ENCODE measurements at places on chromosomes 6 and 20.

- no peak for DNase-seq
Observed at GRCh38 chr6:63904650-63905248, 269.1 kb downstream of the PHF3 start.

GRCh38 chr6:43310134-43310533, 1.5 kb upstream of the CRIP3 start:
- no peak for DNase-seq

DNA sequence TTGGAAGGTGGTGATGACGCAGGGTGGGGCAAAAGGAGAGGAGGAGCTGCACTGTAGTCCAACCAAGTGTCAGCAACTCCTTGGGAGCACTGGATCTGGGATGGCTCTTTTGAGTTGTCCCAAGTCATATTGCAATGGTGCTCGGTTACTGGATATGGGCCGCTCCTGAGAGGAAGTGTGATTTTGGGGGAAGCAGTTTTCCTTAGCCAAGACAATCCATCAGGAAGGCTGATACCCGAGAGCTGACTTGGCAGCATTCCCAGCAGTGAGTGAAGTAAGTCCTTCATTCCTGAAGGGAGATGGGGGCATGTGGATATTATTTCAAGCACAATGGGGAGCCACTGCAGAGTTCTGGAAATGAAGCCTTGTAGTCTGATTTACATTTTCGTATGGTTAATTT, 354.1 kb downstream of the RFPL4B start:
- no peak for DNase-seq

DNA sequence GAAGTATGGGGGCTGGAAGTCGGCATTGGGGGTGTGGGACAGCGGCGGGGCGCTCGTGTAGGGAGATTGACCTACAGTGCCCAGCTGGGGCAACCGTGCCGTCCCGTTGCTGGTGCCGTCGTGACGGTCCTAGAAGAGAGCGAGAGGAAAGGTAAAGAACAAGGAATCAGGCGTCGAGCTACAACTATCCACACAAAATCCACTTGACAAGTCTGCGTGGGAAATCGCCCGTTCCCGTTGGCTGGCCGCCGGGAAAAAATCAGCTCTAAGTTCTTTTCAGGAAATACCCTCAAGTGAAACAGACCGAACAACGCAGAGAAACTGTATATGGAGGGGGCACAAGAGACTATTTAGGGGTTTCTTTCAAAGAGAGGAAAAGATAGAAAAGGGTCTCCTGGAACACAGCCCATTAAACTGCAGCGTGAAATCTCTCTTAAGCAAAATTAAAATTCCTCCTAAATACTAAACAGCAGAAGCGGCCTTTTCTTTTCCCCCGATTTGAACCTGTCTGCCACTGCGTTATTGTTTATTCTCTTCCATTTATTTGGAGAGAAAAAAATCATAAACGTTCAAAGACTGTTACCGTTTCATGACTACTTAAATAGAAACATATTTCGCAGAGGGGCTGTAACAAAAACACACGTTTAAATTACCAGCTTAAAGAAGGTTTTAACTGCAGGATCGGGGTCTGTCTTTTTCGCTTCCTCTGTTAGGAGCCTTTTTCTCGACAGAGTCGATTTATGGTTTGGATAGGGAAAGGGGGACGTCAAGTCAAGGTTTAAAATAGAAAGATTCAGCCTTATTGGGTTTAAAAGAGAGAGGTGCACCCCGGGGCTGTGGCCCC, 4.4 kb downstream of the TFAP2A start:
- DNase-seq: no peak

DNA sequence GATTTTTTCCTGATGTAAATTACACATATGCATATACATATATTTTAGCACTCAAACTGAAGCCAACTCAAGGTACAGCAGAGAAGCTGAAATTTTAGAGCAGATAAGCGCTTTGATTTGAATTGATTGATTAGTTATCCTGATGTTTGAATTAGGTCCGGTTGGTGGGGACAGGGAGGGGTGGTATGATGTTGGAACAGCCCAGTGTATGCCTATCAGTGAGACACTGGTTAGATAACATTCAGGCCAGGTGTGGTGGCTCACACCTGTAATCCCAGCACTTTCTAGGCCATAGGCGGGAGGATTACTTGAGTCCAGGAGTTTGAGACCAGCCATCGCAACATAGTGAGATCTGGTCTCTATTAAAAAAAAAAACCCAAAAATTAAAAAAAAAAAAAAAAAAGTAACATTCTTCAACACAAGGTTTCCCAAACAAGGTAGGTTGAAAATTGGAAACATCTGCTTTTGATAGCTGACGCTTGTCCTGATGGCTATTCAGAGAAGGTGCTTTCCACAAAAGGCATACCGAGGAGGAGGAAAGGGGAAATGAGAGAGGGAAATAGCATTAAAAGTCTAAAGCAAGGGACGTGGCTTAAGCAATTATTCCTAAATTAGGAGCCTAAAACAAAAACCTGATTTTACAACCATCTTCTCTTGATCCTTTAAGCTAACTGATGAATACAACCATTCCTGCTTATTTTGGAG, 288.4 kb upstream of the JARID2 start:
- DNase-seq: no peak

GRCh38 chr6:47743744-47744143, 38.1 kb upstream of the OPN5 start:
- DNase-seq: no peak

- DNase-seq: no peak
Observed at GRCh38 chr6:11538819-11539468, 1.4 kb downstream of the TMEM170B start.

GRCh38 chr6:93393554-93394074, 25.7 kb downstream of the EPHA7 start:
- DNase-seq: no peak

DNA sequence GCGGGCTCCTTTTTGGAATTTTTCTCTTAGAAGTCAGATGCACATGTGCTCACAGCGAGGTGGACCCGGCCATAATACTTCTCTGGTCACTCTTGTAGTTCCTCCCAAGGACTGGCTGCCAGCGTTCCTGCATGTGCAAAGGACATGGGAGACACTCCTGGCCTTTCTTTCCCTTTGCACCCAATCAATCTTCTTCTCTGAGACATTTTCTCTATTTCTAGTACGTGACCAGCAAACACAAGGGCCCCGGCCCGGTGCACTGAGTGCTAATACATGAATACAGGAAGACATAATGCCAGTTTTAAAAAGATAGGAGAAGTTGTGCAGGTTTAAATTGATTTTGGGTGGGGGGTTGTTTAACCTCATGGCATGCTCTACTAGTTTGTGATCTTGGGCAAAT, 233.6 kb downstream of the SMOC2 start:
- DNase-seq: no peak

DNA sequence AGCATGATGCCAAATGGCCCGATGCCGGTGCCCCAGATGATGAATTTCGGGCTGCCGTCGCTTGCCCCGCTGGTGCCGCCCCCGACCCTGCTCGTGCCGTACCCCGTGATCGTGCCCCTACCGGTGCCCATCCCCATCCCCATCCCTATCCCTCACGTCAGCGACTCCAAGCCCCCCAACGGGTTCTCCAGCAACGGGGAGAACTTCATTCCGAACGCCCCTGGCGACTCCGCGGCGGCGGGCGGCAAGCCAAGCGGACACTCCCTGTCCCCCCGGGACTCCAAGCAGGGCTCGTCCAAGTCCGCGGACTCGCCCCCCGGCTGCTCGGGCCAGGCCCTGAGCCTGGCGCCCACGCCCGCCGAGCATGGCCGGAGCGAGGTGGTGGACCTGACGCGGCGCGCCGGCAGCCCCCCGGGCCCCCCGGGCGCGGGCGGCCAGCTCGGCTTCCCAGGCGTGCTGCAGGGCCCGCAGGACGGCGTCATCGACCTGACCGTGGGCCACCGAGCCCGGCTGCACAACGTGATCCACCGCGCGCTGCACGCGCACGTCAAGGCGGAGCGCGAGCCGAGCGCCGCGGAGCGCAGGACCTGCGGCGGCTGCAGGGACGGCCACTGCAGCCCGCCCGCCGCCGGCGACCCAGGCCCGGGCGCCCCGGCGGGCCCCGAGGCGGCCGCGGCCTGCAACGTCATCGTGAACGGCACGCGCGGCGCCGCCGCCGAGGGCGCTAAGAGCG, 144.6 kb downstream of the SOBP start:
- DNase-seq: no peak

GRCh38 chr6:287489-287860, 4.8 kb upstream of the DUSP22 start:
- no peak for DNase-seq

- DNase-seq: no peak
Observed at GRCh38 chr6:5471637-5472398, 210.5 kb downstream of the FARS2 start.

GRCh38 chr6:170107606-170108222, 183.2 kb downstream of the DLL1 start:
- DNase-seq: no peak

- no peak for DNase-seq
Observed at GRCh38 chr6:3789018-3789895, 37.7 kb upstream of the PXDC1 start.

- DNase-seq: no peak
Observed at GRCh38 chr6:15569035-15569995, 93.5 kb downstream of the DTNBP1 start.

- DNase-seq: no peak
Observed at GRCh38 chr6:165660857-165661663, 2.0 kb downstream of the PDE10A start.

- no peak for DNase-seq
Observed at GRCh38 chr6:4256969-4257368, 121.6 kb upstream of the ECI2 start.

DNA sequence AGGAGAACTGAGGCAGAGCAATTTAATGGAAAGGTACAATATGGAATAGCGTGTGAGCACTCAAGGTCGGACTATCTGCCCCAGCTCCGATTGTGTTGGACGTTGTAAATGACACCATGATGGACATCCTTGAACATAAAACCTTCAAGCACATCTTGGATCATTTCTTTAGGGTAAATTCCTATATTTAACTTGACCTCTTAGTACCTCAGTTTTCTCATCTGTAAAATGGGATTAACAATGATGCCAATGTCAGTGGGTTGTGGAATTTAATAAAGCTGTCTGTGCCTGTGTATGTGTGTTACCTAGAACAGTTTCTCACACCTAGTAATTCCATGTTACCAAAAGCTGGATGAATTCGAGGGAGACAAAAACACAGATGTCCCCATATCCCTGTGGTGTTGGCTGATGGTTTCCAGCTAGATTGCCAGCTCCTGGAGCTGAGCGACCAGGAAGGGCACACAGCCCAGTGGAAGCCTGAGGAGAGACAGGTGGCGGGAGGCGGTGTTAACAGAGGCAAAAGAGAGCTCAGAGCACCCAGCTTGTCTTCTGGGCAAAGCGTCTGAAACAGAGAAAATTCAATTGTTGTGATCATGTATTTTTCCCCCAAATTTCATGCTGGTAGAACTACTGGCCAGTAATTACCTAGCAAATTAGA, 32.6 kb downstream of the MDFI start:
- no peak for DNase-seq

DNA sequence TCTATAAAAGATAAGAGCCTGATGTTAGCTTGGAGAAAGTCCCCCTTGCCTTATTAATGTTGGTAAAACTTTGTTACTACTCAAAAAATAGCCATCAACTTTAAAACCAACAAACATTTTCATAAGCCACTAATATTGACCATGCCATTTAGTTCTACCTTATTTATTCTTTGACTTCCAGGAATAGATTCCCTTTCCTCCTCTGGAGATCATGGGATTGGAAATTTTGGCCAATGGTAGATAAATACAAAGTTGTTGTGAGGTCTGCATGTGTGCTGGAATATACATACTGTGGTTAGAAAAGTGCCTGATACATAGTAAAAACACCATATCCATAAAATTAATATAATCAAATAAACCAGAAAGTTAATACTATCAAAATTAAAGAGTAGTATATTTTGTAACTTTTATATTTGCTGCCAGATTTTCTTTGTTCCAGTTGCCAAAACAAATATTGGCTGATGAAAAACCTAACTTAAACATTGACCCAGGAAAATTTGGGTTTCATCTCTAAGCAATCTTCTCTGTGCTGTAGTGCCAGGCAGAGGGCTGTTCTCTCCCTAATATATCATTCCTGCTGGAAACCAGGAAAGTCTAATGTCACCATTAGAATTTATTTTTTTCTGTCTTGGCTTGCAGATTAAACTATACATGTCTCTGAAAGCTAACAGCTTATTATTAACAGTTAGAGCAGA, 169.1 kb downstream of the NKAIN2 start:
- no peak for DNase-seq

DNA sequence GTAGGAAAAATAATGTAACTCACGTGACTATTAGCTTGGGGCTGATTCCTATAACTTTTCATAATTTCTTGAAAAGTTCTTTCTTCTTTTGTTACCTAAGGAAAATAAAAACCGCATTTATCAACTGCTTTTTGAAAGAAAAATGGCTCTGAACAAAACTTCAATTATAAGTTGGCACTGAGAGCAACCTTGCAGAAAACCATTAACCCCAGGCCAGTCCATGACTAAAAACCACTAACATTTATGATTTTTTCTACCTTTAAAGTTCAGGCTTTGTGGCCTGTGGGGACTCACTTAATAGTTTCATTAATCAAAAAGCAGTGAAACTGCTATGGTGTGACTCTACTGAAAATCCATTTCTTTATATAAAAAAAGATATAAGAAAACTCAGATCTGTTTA, 69.1 kb upstream of the SAMHD1 start:
- DNase-seq: no peak

DNA sequence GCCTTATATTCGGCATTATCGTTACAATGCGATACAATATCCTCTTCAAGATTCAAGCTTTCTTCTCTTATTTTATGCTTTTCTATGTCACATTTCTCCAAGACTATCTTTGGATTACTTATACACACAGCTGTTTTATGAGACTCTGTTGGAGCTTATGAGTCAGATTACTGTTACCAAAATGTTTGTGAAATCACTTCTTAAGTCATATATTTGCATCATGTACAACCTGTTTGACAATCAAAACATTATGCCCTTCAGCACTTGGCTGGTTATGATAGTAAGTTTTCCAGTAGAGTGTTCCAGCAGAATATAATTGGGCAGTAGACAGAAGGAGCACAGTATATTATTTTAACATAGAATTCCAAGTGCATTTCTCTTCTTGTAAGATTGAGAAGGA, 35.2 kb downstream of the BMP6 start:
- no peak for DNase-seq

GRCh38 chr6:91328241-91328640, 741.4 kb upstream of the MAP3K7 start:
- DNase-seq: no peak

- DNase-seq: no peak
Observed at GRCh38 chr6:156269751-156270369, 507.3 kb upstream of the ARID1B start.

Data from anterior cingulate cortex (tissue), 58 donors.